ENCODE measurements at places on chromosomes 5 and 9.

DNA sequence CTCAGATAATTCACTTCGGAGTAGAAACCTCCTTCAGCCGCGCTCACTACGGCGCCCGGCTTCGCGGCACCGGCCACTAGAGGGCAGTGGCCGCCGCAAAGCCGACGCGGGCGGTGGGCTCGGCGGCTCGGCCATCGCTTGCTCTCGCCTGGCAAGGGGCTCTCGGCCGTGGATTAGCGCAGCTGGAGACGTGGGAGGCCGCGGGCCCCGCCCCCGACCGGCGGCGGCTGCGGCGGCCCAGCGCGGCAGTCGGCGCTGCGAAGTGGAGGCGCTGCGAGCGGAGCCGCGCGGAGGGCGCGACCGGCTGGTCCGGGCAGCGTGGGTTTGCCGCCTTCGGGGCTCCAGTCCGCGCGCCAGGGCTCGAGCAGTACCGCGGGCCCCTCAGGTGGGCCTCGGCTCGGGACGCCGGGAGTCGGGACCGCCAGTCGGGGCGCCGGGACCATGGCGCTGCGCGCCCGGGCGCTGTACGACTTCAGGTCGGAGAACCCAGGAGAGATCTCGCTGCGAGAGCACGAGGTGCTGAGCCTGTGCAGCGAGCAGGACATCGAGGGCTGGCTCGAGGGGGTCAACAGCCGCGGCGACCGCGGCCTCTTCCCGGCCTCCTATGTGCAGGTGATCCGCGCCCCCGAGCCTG, at the start of gene SNX18:
SNX18 (plus strand) TSS at position 248 of the 634 bp plus-strand sequence; CDS start at position 442, 194 bp downstream.
- peak; percentile 67 for DNase-seq

- no peak for DNase-seq
Measured at GRCh38 chr5:74442466-74442865, 198.1 kb downstream of the ENC1 start.

DNA sequence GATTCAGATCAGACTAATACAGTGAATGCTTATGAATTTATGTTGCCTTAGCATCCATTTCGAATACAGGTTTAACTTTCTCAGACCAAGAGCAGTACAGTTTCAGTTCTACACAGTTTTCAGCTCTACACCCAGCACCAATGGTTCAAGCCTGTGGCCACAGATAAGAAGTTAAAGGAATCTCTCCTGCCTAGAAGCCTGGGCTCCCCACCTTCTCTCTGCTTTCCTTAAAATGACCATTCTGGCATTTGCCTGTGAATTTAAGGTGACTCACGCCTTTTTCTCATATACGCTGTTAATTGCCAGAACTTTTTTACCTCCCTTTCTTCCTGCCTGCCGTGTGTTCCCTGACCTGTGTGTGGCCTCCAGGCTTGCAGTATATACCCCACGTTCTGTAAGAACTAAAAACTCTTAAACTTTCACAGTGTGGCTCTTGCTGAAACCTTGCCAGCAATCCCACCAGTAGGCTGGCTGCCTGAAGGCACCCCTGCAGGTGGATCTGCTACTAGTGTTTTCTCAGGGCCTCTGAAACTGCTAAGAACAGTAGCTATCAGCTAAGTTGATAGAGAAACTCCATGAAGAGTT, 692.8 kb upstream of the CDH18 start:
- no peak for DNase-seq

DNA sequence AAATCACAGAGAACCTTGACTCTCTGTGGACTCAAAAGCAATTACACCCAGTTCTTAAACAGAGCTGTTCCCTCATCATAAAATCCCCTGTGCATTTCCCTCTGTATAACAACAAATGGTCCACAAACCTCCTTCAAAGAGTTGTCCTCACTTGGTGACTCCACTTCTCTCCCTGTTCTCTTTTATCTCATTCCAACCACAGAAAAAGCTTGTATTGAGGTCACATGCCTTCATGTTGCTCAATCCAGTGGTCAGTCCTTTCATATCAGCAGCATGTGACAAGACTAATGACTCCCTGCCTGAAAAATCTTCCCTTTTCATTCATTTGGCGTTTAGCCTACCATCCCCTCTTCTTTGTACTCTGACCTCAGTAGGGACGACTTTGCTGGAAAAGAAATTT, 158.0 kb downstream of the DEPDC1B start:
- DNase-seq, result no peak

GRCh38 chr5:12292610-12293204, 388.5 kb upstream of the CTNND2 start:
- DNase-seq, result no peak

GRCh38 chr9:79768194-79768593, 196.4 kb downstream of the TLE4 start:
- DNase-seq, result no peak

DNA sequence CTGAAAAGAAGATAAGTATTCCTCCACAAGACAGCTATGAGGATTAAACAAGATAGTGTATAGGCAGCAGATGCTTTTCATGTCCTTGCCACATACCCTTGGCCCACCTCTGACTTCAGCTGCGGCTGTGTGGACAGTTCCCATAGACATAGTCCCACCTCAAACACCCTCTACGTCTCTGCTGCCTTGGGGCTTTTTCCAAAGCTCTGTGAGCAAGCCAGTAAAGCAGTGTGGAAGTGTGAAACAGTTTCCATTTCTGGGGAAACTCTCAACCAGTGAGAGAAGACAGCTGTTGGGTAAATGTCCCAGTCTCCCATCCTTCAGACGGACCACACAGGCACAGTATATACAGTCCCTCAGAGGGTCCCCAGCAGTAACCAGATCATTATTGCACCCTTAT, 125.5 kb downstream of the CDK5RAP2 start:
- DNase-seq, result no peak

- no peak for DNase-seq
Measured at GRCh38 chr5:143229896-143230675, 173.4 kb downstream of the NR3C1 start.

DNA sequence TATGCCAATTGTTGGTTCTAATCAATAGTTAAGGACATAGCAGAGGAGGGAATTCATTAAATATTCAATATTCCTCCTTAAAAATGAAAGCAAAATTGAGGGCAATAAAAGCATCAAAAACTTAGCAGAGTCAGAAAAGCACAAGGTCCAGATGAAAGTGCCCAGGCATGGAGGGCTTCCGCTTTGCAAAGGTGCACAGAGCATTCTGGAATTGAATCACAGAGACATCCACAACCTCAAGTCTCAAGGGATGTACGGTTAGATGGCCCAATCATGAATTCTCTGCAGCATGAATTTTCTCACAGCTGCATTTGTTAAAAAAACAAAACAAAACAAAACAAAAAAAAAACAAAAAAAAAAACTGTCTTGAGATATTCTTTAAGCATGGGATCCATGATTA, 253.7 kb downstream of the SPOCK1 start:
- DNase-seq, result no peak

Measured in esophagus squamous epithelium (tissue), 5 donors.